Uterine smooth muscle cell (primary cell): ENCODE measurements at places on chromosomes 1 and 21. TPM values are rescaled to one million over a fixed set of nuclear protein-coding genes. Genes with fewer than 3 reads are reported as not detected.

Gene FCAMR
- not detected in 2 replicates for total RNA-seq

Gene SLX9
- 18.7 and 19.9 TPM in 2 replicates for total RNA-seq

Gene KRTAP12-2
- total RNA-seq = not detected in 2 replicates

Gene ILDR2
- 0.11 TPM in 1 of 2 replicates, not detected in the other for total RNA-seq

Gene KIF21B
- total RNA-seq = 0.37 and 0.44 TPM in 2 replicates

Gene KCNE2
- total RNA-seq = not detected in 2 replicates

Gene FAM131C
- total RNA-seq = 0.33 and 0.50 TPM in 2 replicates

Gene SH2D5
- total RNA-seq = 23.7 and 29.5 TPM in 2 replicates

Gene TMPRSS15
- total RNA-seq = not detected in 2 replicates

Gene TFF2
- total RNA-seq = not detected in 2 replicates

Gene SYCP1
- not detected in 2 replicates for total RNA-seq

Gene PCBP3
- total RNA-seq = 2.8 and 4.2 TPM in 2 replicates

Gene EFNA3
- total RNA-seq = 0.22 and 0.50 TPM in 2 replicates

Gene CFHR4
- total RNA-seq = not detected in 2 replicates

Gene HSPA6
- total RNA-seq = 1.9 and 4.6 TPM in 2 replicates

Gene GJC2
- total RNA-seq = 7.4 and 9.7 TPM in 2 replicates

Gene ACTN2
- total RNA-seq = under 0.01 and 0.66 TPM in 2 replicates

Gene DYRK3
- 62.2 and 84.9 TPM in 2 replicates for total RNA-seq

Gene LAMC2
- total RNA-seq = 1.4 and 6.3 TPM in 2 replicates

Gene CLEC20A
- not detected in 2 replicates for total RNA-seq

Gene PTPN22
- 0.66 and 0.75 TPM in 2 replicates for total RNA-seq

Gene TARS2
- total RNA-seq = 14.4 and 19.7 TPM in 2 replicates

Gene TPTE
- total RNA-seq = not detected in 2 replicates
